ENCODE measurements at places on chromosomes 6 and 20.

- peak; percentile 75 for DNase-seq
Measured at GRCh38 chr20:58891086-58891717, 38.7 kb downstream of the GNAS start.

DNA sequence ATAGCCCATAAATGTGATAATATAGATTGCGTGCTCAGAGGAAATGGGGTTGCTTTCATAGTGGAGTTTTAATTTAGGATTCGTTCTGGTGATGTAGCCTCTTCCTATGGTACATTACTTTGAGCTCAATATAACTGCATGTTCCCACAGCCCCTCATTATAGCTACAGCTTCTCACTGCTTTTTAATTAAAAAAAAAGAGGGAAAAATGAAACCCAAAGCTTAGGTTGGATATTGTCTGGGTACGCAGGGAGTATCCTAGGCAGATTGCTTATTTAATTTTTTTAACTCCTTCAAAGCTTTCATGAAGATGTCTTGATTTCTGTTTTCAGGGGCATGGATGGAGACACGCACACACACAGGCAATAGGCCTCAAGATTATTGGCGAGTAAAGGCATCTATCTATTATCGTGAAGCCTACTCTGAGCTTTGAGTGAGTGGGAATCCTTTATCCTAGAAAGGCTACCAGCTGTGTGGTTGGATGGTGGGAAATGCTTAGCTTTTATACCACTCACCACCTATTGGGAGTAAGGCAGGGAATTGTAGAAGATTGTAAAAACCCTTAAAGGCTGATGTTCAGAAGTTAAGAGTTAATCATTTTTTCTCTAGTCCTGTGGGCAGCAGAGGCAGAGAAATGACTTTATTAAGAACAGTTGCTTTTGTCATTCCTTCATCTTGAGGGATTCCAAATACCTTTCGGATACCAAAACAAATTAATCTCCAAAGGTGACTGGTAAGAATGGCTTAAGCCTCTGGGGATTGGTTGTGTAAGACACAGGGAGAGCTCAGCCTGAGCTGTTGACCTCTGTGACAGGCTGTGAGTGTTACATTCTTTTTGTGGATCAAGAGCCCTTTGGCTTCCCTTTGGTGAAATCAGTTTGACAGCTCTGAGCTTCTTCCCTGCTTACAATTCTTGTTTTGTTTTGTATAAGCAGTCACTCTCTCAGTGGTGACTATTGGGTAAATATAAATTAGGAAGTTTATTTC is 33.4 kb downstream of the CTNNBL1 start:
- no peak for DNase-seq

GRCh38 chr6:37433657-37434271 is 743 bp downstream of the CMTR1 start:
- DNase-seq, result peak; percentile 6

DNA sequence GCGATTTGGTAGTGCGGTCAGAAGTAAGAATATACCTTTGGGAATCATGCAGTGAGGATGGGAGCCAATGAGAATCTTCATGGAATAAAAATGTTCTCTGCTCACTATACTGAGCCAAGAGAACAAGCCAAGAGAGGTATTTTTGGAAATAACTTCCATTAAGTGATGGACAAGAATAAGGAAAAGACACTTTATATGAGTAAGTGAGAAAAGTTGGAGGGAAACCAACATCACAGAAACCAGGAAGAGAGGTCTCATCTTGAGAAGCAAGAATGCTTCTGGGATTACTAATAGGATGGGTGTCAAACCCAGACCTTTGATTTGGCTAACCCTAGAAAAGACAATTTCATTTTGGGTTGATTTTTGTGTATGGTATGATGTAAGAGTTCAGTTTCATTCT is 181.2 kb upstream of the JAG1 start:
- no peak for DNase-seq

- DNase-seq, result no peak
Measured at GRCh38 chr6:15440040-15440439, 194.2 kb downstream of the JARID2 start.

Measured in stimulated activated CD8-positive, alpha-beta memory T cell treated with anti-CD3 and anti-CD28 coated beads, Interleukin-12 subunit alpha, Interleukin-12 subunit beta, amount 100 ng/mL, for 4 hours (primary cell).